Activated CD8-positive, alpha-beta memory T cell treated with anti-CD3 and anti-CD28 coated beads for 24 hours (primary cell): ENCODE measurements at places on chromosomes 5 and 9.

DNA sequence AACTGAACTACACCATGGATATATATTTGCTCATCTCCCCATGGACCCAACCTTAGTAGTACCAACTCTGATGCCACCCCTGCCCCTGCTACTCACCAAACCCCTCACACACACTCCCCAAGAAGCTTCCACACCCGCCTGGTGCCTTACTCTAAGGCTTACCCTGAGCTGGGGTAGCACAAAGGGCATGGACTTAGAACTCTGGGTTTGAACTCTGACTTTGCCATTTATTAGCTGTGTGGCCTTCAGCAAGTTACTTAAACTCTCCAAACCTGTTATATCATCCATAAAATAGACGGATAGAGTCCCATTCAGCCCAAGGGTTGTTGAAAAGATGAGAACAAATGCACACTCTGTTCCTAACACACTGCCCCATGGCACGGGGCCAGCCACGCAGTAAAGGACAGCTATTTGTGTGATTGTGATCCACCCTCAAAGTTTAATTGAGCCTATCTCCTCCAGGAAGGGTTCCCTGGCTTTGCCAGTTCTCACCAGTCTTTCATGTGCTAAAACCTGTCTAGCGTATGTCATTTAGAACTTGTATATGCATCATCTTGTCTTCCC lies 111.0 kb downstream of the KLHL3 start:
- no peak for DNase-seq

GRCh38 chr9:79382044-79382443 lies 189.7 kb upstream of the TLE4 start:
- DNase-seq, result no peak

DNA sequence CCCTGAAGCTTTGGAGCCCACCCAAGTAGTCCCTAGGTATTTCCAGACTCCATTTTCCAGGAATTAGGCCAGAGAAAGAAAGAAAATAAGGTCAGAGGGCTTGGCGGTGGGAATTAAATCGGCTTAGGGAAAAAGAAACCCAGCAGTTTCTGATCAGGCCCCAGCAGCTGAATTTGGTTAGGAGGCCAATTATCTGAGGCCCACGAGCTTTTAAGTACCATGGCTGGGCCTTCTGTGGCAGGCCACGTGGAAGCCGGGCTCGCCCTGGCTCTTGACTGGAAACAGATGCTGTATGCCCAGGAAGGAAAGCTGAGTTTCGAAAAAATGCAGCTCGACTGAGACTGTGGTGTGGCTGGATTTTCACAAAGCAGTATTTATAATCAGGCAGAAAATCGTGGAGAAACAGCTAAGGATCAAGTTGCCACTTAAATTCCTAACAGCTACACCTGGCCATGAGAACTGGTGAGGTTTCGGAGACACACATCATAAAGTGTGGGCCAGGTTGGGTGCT lies 75.1 kb upstream of the PANK3 start:
- no peak for DNase-seq

GRCh38 chr9:105119156-105119555 lies 125.3 kb upstream of the SLC44A1 start:
- no peak for DNase-seq

DNA sequence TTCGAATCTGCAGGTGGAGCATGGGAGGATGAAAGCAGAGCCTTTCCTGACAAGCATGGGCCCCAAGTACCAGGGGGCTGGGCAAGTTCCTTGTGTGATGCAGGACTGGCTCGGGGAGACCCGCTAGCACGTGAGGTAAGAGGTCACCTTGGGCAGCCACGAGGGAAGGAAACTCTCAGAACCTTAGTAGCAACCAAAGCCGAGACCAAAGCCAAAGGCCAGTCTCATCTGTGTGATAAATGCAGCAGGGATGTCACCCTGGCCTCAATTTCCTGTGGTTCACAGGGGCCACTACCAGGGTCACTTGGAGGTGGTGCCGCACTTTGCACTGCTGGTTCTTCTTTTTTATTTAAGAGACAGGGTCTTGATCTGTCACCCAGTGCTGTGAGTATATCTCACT lies 39.5 kb downstream of the PRRT1B start:
- no peak for DNase-seq

- no peak for DNase-seq
Observed at GRCh38 chr5:172798422-172799215, 27.6 kb upstream of the DUSP1 start.

GRCh38 chr9:83670381-83670780 lies 37.4 kb downstream of the UBQLN1 start:
- no peak for DNase-seq

DNA sequence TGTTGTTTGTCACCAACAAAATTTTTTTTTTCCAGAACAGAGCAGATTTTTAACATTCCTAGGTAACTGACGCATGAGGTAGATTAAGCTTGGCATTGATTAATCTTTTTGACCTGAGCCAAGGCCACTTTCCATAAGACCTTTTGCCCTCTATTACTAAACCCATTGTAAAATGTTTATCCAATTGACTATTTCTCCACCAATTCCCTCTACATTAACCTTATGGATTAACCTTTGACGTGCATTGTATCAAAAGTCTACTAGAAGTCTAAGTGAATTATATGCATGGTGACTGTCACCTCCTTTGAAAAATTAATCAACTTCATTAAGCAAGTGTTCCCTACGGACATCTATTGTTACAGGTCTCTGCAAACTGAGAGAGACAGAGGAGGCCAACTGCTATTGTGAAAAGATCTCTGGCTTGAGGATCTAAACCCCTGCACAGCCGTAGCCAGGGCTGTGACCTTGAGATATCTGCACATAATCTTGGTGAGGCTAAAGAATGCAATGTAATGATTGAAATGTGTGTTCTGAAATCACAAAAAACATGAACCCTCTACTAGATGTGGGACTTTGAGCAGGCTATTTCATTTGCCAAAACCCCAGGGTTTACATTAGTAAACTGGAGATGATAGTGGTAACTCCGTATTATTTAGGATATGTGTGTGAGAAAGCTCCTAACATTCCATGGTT lies 632.2 kb downstream of the TLR4 start:
- no peak for DNase-seq

DNA sequence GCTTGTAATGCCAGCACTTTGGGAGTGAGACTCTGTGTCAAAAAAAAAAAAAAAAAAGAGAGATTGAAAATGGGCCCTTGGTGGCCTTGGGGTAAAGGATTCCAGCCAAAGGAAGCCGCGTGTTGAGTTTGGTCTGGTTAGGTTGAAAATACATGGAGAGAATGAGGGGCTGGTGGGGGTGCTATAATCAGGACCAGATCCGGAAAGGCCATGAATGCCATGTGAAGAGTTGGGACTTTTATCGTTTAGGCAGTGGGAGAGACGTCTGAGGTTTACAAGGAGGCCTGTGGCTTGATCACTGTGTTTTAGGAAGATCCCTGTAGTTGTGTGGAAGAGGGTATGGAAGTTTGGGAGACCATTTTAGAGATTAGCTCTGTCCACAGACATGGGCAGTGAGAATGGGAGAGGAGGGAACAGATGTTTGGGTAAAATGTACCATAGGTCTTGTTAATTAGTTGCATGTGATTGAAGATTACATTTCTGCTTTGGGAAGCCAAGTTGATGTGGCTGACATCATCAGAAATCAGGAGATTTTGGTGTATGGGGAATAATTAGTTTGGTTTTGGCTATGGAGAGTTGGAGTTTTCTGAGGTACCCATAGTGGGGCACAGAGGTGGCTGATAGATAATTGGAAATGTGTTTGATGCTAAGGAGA lies 3.5 kb downstream of the MSANTD3 start:
- no peak for DNase-seq

DNA sequence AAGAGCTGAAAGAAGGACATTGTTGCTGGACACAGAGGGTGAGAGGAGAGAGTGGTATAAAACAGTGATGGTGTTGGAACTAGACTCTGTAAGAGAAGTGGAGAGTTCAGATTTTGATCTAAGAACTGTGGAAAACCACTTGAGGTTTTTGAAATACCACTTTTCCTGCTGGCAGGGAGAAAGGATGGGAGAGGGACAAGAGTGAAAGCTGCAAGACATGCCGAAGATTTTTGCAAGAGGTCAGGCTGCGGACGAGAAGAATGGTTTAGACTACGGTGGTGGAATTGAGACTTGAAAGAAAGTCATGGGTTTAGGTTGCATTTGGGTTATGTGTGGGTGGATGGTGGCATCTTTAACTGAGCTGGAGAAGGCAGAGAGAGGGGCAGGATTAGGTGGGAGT lies 202.2 kb upstream of the RPS23 start:
- no peak for DNase-seq

DNA sequence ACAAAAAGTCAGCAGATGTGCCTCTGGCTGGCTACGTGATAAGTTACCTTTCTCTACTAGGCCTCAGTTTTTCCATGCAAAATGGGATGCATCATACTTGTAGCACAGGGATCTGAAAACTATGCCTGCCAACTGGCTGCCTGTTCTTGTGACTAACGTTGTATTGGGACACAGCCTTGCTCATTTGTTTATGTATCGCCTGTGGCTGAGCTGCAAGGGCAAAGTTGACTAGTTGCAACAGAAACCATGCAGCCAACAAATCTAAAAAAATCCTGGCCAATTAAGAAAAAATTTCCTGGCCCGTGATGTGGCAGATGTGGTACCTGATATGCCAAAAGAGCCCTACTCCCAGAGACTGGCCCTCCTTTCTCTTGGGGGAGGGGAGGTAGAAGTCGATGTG lies 131.3 kb downstream of the SEC61B start:
- no peak for DNase-seq

- no peak for DNase-seq
Observed at GRCh38 chr5:114249823-114250222, 112.0 kb upstream of the KCNN2 start.

GRCh38 chr9:90555351-90556057 lies 87.1 kb downstream of the DIRAS2 start:
- DNase-seq, result no peak

- no peak for DNase-seq
Observed at GRCh38 chr5:89457411-89458331, 574.7 kb upstream of the MEF2C start.

DNA sequence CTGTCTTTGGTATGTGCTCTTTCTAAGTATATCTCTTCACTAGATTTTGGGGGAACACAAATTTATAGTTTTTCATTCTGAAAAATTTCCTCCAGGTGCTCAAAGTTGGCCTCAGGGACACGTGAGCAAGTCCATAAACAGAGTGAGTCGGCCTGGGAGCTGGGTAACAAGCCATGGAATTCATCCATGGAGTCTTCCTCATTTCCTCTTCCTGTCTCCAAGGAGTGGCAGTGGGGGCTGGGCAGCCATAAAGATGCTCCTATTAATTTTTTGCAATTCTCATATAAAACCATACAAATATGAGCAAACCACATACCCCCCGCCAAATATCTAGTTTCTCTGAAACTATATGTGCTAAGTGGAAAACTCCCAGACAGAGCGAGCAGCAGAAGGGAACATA lies 136.6 kb upstream of the OTULINL start:
- DNase-seq, result no peak

DNA sequence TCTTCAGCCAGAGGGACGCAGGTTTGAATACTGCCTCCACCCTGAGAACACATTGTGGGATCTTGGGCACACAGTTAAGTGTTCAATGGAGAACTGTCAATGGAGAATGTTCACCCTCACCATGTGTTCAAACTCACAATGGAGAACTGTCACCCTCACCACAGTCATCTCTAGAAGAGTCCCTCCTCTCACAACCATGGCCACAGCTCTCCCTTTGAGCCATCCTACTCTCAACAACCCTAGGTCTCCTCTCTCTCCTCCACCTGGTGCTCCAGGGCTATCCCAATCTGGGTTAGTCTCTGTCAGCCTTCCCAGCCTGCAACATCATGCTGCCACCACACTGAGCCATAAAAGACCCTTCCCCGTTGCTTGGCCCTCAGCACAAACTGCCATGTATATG lies 36.3 kb upstream of the HAND1 start:
- DNase-seq, result no peak

GRCh38 chr5:38883842-38884241 lies 38.0 kb downstream of the OSMR start:
- no peak for DNase-seq

DNA sequence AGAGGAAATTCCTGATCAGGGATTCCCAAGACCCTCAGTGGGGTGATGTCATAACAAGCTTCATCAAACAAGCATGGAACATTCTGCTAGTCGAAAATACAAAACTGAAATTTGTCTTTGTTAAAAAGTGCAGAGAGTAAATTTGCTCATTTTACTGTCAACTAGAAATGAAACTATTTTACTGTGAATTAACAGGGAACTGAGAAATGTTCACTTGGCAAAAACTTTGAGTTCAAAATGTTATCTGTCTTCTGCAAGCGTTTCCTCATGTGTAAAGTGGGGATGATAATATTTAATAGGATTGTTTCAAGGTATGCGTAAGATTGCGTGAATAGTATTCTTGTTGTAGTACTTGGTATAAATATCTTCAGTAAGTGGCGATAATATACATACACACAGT lies 45.4 kb downstream of the ALDH1A1 start:
- no peak for DNase-seq

- DNase-seq, result no peak
Observed at GRCh38 chr5:111486055-111486454, 26.3 kb downstream of the STARD4 start.

DNA sequence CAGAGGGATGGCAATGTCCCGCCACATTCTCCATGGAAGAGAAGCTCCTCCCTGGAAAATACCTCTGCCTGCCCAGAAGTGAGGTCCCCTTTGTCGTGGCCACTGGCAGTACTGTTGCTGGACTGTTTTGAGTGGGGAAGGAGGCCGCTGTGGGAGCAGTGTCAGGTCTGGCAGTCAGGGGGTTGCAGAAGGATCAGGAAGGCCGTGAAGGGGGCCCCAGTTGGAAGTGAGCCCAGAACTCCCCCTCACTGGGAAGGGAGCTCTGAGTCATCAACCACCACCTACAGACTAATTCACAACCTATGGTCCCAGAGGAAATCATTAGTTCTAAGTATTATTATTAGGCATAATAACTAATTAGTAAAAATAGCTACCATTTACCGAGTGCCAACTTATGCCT lies 200.4 kb downstream of the TTLL11 start:
- no peak for DNase-seq

GRCh38 chr5:126178521-126178920 lies 244.7 kb upstream of the GRAMD2B start:
- DNase-seq, result no peak

GRCh38 chr9:110029429-110029955 lies 178.5 kb downstream of the C9orf152 start:
- DNase-seq, result no peak

- no peak for DNase-seq
Observed at GRCh38 chr5:117326997-117327396, 752.4 kb upstream of the SEMA6A start.

DNA sequence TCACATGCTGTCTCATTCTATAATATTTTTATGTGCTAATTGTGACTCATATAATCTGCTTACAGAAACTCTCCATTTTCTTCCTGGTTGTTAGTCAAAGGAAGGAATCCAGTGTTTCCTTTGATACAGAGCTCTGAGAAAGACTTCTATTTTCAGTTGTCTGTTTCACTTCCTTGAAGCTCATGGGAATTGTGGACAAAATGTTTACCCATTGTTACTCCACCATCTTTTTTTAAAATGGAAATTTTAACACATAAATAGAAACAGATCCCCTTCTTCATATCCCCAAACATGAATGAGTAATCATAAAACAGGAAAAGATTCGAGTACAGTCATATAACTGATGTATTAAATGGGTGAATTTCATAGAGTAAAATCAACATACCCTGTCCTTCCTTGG lies 42.0 kb upstream of the KCNN2 start:
- no peak for DNase-seq
